ENCODE measurements at places on chromosomes 6 and 20.

DNA sequence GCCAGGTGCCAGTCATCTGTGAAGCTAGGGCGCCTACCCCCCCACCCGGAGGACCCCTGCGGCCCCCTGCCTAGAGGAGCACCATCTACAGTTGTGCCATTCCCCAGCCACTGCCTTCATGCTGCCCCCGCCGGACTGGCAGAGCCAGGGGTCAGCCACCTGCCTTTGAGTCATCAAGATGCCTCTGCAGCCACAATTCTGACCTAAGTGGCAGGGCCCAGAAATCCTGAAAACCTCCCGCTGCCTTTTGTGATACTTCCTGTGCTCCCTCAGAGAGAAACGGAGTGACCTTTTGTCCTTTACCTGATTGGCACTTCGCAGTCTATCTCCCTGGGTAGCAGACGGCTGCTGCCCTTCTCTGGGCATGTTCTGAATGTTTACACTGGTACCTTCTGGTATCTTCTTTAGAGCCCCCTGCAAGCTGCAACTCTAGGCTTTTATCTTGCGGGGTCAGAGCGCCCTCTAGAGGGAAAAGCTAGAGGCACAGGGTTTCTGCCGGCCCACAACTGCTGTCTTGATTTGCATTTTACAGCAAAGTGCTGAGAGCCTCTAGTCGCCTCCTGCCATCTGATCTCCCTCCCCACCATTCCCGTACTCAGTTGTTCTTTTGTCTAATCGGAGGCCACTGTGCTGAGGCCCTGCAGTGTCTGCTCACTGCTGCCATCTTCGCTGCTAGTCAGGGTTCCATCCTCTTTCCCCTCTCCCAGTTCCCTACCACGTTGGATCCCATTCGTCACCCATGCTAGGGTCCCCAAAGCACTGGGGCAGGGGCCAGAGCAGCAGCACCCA is 26.9 kb downstream of the SPATA2 start:
- DNase-seq, result no peak

DNA sequence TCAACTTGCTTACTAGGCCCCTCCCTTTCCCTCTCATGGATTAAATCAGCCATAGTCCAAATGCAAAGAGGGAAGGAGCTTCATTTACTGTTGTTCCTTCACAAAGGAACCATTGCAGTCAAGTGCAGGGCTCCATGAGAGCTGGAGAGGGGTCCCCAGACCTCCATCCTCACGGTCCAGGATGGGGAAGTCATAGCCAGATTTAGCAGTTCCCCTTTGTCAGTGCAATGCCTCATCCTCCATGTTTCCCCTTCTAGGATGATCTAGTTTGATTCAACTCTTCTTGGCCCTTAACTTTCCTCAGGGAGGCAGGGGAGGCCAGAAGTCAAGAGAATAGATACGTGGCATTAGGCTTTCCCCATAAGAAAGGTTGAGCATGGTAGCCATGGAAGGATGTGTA is 66.5 kb upstream of the FUCA2 start:
- DNase-seq, result no peak

DNA sequence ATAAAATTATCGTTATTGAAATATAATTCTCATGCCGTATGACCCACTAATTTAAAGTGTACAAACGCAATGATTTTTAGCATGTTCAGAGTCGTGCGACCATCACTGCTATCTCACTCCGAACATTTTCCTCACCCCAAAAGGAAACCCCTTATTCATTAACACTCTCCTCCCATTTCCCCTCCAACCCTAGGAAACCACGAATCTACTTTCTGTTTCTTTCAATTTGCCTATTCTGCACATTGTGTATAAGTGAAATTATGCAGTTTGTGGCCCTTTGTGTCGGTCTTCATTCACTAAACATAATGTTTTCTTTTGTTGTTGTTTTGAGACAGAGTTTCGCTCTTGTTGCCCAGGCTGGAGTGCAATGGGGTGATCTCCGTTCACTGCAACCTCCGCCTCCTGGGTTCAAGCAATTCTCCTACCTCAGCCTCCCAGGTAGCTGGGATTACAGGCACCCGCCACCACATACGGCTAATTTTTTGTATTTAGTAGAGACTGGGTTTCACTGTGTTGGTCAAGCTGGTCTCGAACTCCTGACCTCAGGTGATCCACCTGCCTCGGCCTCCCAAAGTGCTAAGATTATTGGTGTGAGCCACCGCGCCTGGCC is 99.7 kb upstream of the ZNF217 start:
- no peak for DNase-seq

DNA sequence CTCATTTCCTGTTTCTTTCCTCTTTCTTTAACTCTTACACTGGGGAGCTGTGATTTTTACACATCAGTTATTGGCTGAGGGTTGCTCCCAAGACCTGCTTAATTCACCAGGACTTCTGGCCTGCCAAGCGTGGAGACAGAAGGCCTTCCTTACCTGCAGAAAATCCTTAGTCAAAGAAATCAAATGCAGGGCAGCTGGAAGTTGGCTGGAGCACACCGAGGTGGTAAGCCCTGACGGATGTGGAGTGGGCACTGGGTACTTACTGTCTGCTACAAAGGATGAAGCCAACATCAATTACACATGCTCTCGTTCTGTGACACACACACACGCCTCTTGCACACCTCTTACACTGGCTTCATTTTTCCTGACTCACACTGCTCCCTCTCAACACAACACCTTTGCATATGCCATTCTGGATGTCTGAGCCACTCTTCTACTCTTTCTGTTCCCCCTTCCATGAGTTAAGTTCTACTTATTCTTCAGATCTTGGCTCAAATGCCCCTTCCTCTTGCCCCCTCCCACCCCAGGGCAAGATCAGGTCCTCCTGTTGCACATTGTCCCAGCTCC is 61.6 kb downstream of the TTI1 start:
- no peak for DNase-seq

GRCh38 chr6:126945812-126946360 is 172.6 kb upstream of the RSPO3 start:
- DNase-seq, result no peak

DNA sequence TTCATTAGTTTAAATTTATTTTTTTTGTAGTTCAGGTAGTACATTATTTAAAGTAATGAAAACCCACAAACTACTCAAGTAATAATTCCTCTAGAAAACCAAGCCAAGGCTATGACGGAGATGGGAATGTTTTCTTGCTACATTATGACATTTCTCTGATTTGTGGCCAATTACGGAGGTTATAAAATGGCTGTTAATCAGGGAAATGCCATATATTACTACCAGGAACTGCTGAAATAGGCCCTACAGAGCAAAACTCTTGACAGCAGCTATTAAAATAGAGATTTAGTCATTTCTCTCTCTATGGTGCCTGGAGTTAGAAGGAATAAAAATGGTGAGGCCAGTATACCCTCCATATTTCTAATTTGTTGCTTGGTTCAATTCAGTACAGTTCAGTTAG is 280.0 kb downstream of the ARHGAP18 start:
- DNase-seq, result no peak

- no peak for DNase-seq
Observed at GRCh38 chr20:45933266-45934045, 1.0 kb upstream of the PCIF1 start.

DNA sequence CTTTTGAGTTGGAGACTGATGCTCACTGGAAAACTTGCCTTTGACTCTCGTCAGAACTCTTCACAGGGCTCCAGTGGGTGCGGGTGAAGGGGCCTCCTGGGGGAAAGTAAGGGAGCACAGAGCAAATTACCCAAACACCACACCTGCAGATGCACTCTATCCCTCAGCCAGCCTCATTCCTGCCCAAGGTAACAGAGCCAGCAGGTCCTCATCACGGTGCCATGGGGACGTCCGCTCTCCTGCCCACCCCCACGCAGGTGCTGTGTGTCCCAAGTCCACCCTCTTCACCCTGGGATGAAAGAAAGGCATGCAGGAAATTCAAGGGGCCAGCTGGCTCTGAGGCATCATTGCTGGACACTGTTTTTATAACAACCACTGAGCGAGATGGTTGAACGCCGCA is 269.0 kb downstream of the SMOC2 start:
- DNase-seq, result no peak

DNA sequence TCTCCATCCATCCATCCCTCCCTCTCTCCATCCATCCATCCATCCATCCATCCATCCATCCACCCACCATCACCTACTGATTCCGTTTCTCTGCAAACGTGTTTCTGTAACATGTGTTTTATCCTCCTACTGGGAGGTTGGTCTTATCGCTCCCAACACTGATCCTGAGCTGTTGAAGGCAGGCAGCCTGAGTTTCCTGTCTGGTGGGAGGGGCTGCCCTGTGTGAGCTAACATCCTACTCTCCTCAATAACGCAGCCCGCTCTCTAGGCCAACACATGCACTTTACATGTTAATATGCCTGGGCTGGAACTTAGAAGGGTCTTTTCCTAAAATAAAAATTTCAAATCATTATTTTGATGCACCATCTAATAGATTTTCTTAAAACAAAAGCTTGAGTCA is 126.5 kb downstream of the WDR27 start:
- DNase-seq, result no peak

- no peak for DNase-seq
Observed at GRCh38 chr6:131581523-131581922, 8.5 kb downstream of the ARG1 start.

DNA sequence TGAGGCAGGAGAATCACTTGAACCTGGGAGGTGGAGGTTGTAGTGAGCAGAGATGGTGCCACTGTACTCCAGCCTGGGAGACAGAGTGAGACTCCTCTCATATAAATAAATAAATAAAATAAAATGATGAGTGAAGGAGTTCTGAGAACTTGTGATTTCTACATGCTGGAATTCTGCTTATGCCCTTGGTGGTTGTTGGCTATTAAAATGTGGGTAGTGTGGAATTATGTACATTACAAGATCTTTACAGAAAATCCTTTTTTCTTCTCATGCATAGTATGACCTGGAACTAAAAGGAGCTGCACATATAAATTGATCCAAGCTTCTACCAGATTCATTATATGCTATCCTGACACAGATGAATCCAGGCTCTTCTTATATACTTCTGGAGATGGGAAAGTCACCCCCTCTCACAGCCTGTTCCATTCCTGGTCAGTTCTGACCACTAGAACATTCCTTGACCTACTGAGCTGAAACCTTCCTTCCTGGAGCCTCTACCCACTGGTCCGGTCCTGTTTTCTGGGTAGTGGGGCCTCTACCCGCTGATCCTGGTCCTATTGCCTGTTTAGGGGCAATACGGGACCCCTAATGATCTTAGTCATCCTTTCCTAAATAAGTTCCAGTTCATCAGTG is 37.7 kb upstream of the TAF8 start:
- DNase-seq, result no peak

DNA sequence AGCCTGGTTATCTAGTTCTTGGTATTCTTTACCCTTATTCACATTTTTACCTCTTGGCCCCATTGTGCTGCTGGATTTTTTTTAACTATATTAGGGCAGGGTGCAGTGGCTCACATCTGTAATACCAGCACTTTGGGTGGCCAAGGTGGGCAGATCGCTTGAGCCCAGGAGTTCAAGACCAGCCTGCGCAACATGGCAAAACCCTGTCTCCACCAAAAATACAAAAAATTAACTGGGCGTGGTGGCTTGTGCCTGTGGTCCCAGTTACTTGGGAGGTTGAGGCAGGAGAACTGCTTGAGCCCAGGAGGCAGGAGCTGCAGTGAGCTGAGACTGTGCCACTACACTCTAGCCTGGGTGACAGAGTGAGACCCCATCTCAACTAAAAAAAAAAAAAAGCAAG is 12.2 kb upstream of the TAF8 start:
- no peak for DNase-seq

GRCh38 chr6:138652824-138653223 is 120.7 kb upstream of the CCDC28A start:
- DNase-seq, result no peak

DNA sequence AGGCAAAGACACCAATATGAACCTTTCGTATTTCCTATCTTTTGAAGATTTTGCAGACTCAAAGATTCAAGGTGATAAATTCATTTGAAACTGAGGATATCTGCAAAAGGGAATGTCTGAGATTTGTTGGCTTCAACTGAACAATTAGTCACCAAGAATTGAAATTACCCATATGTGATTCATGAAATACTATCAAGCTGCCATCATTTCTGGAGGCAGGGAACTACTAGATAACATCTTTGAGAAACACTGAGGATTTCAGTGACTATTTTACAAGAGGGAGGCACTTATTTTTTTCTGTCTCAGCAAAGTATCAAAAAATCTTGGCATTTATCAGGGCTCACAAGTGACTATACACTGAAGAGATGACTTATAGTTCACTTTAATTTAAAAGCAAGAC is 39.8 kb upstream of the MMS22L start:
- DNase-seq, result no peak

- no peak for DNase-seq
Observed at GRCh38 chr6:169590376-169590939, 111.4 kb downstream of the WDR27 start.

- no peak for DNase-seq
Observed at GRCh38 chr20:41046716-41047115, 18.1 kb downstream of the TOP1 start.

GRCh38 chr20:3545401-3545925 is 74.6 kb downstream of the ATRN start:
- DNase-seq, result no peak

GRCh38 chr6:136677344-136677743 is 114.9 kb downstream of the MAP3K5 start:
- DNase-seq, result no peak

- DNase-seq, result no peak
Observed at GRCh38 chr20:3871550-3872265, 17.5 kb upstream of the PANK2 start.

GRCh38 chr20:13313201-13313600 is 92.1 kb downstream of the ISM1 start:
- no peak for DNase-seq

DNA sequence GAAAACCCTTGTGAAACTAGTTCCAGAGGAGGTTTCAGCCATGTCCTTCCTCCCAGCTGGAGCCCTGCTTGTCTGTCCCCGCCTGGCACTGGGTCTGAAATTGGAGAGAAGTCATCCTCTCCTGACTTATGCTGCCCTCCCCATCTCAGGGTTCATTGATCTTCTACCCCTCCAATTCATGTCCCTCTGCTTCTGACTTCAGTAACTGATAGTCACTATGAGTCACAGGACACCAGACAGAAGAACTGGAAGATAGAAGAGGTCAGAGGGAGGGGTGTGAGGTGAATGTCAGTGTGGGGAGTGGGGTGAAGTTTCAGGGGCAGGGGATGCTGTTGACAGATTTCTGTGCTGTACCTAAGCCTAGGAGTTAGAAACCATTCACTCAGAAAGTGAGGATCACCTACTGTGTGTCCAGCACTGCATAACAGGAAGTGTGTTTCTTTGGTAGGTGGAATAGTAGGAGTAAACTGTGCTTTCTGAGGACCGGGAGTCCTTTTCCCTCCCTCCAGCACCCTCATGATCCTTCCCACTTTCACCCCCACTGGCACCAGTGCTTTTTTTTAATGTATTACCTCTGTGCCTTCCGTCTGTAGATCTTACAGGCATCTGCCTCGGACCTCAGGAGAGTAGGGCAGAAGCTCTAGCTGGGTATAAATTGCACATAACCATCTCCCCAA is 627 bp upstream of the RPP21 start:
- DNase-seq, result no peak

- DNase-seq, result no peak
Observed at GRCh38 chr6:39899554-39900295, 34.5 kb downstream of the MOCS1 start.

Measured in AG04450 (cell line).